ENCODE measurements at places on chromosomes 6 and 20.

DNA sequence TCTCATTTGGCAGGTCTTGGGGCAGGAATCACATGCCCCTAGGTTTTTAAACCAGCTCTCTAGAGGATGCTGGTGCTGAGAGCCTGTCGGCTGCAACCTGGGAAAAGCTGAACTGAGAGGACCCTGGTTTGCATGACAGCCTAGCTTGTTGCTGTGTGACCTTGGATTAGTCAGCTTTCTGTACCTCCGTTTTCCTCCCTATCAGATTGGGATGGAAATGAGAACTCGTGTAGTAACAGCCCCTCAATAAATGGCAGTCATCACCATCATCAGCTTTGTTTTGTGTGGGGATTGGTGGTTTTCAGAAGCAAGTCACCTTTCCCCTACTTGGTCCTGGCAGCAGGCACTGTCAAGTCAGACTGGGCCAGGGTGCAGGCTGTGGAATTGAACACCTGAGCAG is 75.2 kb upstream of the MYL9 start:
- DNase-seq: no peak

DNA sequence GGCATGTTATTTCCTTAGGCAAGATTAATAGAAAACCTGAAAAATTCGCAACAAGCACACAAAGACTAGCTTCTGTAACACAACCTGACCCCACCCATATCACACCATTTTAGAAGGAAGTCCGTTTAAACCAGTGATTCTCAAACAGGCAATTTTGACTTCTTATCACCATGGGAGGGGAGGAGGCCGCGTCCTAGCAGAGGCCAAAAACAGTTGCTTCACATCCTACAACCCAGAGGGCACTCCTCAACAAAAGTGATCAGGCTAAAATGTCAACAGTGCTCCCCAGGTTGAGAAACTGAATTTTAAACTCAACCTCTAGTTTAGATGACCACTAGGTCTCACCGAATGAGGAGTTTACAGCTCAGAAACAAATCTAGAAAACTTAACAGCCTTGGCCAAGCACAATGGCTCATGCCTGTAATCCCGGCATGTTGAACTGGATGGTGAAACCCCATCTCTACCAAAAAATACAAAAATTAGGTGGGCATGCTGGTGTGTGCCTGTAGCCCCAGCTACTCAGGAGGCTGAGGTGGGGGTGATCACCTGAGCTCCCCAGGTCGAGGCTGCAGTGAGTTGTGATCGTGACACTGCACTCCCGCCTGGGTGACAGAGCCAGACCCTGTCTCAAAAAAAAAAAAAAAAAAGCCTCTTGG is 3.4 kb downstream of the SNX5 start:
- no peak for DNase-seq

DNA sequence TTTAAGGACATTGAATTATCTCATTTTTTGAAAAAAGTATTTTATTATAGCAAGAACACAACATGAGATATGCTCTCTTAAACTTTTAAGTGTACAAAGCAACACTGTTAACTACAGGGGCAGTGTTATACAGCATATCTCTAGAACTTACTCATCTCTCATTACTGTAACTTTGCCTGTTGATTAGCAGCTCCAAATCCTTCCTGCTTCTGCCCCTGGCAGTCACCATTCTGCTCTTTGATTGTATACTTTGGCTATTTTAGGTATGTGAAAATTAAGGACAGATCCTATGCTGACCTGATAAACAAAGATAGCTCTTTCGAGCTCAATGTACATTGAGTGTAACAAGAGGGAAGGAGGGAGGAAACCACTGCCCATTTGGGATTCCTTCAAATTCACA is 1349.8 kb upstream of the GJE1 start:
- no peak for DNase-seq

- DNase-seq: no peak
These were observed 34.3 kb upstream of the TCF21 start for GRCh38 chr6:133854364-133855275.

GRCh38 chr6:79762370-79762769 is 131.2 kb downstream of the SH3BGRL2 start:
- DNase-seq: no peak

GRCh38 chr6:61886608-61887259 is 399.3 kb downstream of the KHDRBS2 start:
- DNase-seq: no peak

GRCh38 chr6:159252955-159253508 is 83.8 kb downstream of the FNDC1 start:
- DNase-seq: no peak
